ENCODE measurements at places on chromosomes 2 and 18.

- no peak for DNase-seq
- no peak overlapping the region for H3K27ac ChIP-seq
- peak overlapping the region; percentile 50 for H3K4me3 ChIP-seq
- no peaks in the 10 kb centered on the region for H3K27me3 ChIP-seq
These were observed 1.5 kb downstream of the LBX2 start for GRCh38 chr2:74497777-74498499.

- H3K27ac ChIP-seq: no peak overlapping the region
- DNase-seq: no peak
- no peaks in the 10 kb centered on the region for H3K27me3 ChIP-seq
These were observed 475.6 kb upstream of the HS6ST1 start for GRCh38 chr2:128794285-128794684.

GRCh38 chr2:191983186-191983585 is 136.3 kb upstream of the CAVIN2 start:
- no peaks in the 10 kb centered on the region for H3K4me1 ChIP-seq
- H3K27me3 ChIP-seq: no peaks in the 10 kb centered on the region
- no peak overlapping the region for H3K4me3 ChIP-seq
- no peak overlapping the region for H3K27ac ChIP-seq

DNA sequence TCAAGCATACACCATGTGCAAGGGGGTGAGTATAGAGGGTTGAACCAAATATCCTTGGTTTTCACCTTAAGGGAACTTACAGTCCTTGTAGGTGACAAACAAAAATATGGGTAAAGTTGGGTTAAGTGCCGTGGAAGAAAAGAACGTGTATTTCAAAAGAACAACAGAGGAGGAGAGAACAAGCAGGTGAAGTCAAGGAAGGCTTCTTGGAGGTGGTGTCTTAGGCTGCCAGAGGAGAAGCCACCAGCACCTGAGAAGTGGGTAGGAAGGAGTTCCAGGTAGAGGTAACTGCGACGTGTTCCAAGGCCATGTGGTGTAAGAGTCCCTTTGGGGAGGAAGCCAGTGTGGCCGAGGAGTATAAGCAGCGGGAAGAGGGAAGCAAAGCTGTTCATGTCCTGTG is 27.2 kb downstream of the CABLES1 start:
- H3K27me3 ChIP-seq: no peaks in the 10 kb centered on the region
- no peaks in the 10 kb centered on the region for H3K36me3 ChIP-seq
- no peak for DNase-seq
- no peak overlapping the region for H3K27ac ChIP-seq

DNA sequence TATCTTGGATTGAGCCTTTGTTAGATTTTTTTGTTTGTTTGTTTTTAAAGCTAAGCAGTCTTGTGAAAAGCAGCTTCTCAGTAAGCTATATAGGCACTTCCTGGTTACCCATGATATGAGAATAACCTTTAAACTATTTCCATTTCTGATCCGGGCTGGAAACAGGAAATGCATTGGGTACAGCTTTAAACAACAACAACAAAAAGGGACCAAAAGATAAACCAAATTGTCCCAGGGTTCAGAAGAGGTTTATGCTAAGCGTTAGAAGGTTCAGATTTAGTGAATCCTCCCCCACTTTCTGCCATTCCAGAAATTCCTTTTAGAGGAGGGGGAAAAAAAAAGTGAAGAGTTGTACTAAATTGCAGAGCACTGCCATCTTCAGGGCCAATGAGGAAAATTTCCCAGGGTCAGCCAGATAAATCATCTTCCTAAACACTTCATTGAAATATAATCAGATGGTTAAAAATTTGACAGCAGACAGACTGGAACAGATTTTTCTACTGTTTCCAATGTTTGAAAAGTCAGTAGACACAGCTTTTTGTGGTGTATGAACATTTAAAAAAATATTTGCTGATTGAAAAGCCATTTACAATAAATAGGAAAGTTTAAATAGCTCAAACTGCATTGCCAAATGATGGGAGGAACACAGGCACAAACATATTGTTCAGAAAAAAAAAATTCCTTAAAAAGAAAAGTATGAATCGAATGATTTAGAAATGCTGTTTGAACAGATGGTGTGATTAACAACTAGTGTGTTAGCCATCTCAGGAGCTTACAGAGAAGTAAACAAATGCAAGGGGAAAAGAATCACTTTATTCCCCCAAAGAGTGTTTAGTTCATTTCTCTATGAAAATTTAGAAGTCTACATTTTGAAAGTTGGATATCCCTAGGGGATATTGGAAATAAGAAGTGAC is 189.9 kb upstream of the TANK start:
- no peaks in the 10 kb centered on the region for H3K36me3 ChIP-seq
- no peaks in the 10 kb centered on the region for H3K27me3 ChIP-seq
- H3K4me3 ChIP-seq: peak overlapping the region; percentile 46
- no peak overlapping the region for H3K27ac ChIP-seq

GRCh38 chr2:4673025-4673489 is 969.7 kb downstream of the DCDC2C start:
- H3K36me3 ChIP-seq: no peaks in the 10 kb centered on the region
- H3K27me3 ChIP-seq: no peaks in the 10 kb centered on the region
- H3K27ac ChIP-seq: no peak overlapping the region
- H3K4me3 ChIP-seq: no peak overlapping the region

DNA sequence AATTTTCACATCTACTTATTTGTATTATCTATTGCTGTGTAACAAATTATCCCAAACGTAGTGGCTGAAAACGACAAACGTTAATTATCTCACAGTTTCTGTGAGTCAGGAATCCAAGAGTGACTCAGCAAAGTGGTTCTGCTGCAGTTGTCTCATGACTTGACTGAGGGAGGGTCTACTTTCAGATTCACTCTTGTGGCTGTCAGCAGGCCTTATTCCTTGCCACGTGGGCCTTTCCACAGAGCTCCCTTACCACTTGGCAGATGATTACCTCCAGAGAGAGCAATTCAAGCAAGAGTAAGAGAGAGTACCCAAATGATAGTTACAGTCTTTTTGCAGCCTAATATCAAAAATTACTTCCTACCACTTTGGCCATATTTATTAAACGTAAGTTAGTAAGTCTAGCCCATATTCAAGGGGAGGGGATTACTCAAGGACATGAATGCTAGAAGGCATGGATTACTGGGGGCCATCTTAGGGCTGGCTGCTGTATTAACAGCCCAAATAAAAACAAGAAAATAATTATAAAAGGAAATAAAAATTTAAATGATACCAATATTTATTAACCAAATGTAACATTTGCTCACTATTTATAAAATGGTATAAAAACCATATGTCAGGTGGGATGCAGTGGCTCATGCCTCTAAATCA is 48.7 kb upstream of the NBEAL1 start:
- no peaks in the 10 kb centered on the region for H3K27me3 ChIP-seq
- no peak for DNase-seq
- no peak overlapping the region for H3K4me3 ChIP-seq

- no peak overlapping the region for H3K4me3 ChIP-seq
- H3K4me1 ChIP-seq: no peaks in the 10 kb centered on the region
- no peak overlapping the region for H3K27ac ChIP-seq
- no peaks in the 10 kb centered on the region for H3K27me3 ChIP-seq
- DNase-seq: no peak
- no peaks in the 10 kb centered on the region for H3K36me3 ChIP-seq
These were observed 32.1 kb downstream of the PLEKHM3 start for GRCh38 chr2:207993151-207993763.

GRCh38 chr2:99106913-99107312 is 34.6 kb upstream of the C2orf15 start:
- no peak overlapping the region for H3K4me3 ChIP-seq
- no peak overlapping the region for H3K27ac ChIP-seq
- no peak for DNase-seq
- peaks cover 4% of the 10 kb centered on the region for H3K4me1 ChIP-seq

DNA sequence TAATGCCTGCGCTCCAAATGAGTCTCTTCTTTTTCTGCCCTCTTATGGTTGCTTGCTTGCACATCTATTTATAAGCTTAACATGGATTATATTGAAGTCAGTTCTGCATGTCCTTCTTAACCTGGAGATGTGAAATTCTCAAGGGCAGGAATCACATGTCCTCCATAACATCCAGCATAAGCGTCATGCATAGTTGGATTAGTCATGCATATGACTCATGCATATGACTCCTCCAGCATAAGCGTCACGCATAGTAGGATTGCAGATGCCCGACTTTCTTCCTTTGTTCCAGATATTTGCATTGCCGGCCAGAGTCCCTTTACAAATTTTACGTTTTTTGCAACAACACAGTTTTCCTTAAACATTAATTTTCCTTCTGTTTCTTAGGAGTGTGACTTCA is 308.6 kb downstream of the TGIF1 start:
- no peaks in the 10 kb centered on the region for H3K4me1 ChIP-seq
- H3K27ac ChIP-seq: no peak overlapping the region
- H3K27me3 ChIP-seq: no peaks in the 10 kb centered on the region

DNA sequence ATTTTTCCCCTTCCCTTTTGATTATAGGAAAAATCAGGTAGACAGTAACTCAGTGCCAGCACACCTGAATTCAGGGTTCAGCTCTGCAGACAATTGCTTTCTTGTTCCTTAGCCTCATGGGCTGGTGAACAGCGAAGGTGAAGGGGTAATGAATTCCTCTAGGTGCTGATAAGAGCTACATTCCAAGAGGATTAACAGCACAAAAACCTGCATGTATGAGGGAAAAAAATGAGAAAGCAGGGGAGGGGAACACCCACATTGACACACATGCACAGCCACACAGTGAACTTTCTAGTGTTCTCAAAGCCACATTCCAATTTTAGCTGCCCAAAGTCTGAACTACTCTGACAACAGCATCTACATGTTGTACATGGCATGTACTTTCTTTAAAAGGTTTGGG is 46.1 kb downstream of the SPATS2L start:
- H3K27ac ChIP-seq: peak overlapping the region; percentile 6
- H3K4me1 ChIP-seq: no peaks in the 10 kb centered on the region
- no peak overlapping the region for H3K4me3 ChIP-seq
- no peak for DNase-seq
- no peaks in the 10 kb centered on the region for H3K36me3 ChIP-seq
- no peaks in the 10 kb centered on the region for H3K27me3 ChIP-seq

GRCh38 chr2:190858817-190859216 is 21.8 kb upstream of the GLS start:
- H3K4me1 ChIP-seq: no peaks in the 10 kb centered on the region
- H3K36me3 ChIP-seq: no peaks in the 10 kb centered on the region
- DNase-seq: no peak
- no peak overlapping the region for H3K27ac ChIP-seq

DNA sequence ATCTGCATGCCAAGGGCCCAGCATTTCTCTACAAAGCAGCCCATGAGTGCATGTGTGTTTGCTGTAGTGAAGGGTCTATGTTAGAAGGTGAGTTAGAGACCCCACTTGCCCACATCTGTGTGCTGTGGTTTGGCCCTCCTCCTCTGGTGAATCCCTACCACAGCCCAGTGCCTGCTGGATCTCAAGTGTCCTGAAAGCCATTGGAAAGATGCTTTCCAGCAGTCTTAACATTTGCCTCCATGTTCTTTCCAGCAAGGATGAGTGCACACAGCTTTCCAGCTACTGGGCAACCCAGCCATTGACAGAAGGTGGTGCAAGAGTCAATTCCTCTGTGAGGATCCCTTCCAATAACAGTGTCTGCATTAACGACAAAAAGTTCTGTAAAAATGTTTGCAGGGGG is 13.6 kb downstream of the CRIM1 start:
- H3K27me3 ChIP-seq: no peaks in the 10 kb centered on the region
- H3K4me1 ChIP-seq: no peaks in the 10 kb centered on the region
- H3K4me3 ChIP-seq: no peak overlapping the region
- H3K27ac ChIP-seq: no peak overlapping the region

DNA sequence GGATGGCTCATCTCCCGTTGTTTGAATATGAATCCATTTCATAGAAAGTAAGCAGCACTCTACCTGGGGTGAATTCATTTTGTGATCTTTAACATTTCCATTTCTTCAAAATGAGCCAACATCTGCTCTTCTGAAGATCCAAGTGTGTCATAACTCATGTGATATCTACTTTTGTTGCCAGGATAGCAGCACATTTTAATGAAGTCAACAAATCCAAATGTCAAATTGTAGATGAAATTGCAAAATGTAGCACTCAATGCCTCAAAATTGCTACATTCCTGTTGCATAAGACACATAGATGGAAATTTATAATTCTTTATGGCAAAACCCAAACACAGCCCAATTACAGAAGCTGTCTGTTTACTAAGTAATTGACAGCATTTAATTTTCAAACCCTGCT is 360.7 kb downstream of the TMX3 start:
- DNase-seq: no peak
- no peak overlapping the region for H3K4me3 ChIP-seq
- no peaks in the 10 kb centered on the region for H3K4me1 ChIP-seq
- no peaks in the 10 kb centered on the region for H3K36me3 ChIP-seq

DNA sequence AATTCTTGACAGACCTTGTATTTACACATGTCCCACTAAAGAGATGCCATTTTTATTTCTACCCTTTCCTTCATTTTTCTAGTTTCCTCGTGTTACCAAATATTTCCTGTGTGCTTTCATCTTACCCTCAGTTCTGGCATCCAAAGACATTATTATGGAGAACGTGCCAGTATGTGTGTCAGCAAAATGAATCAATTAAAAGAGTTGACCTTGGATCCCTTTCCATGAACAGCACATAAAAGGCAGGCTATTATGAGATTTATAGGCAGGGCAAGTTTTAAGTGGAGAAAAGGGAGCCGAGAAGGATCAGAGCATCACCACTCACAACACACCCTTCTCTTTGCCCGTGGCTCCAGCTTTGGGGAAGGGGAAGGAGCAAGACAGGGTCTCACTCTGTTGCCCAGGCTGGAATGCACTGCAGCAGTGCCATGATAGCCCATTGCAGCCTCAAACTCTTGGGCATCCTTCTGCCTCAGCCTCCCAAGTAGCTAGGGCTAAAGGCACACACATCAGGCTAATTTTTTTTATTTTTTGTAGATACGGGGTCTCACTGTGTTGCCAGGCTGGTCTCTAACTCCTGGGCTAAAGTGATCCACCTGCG is 149.9 kb downstream of the GFPT1 start:
- DNase-seq: no peak
- no peaks in the 10 kb centered on the region for H3K4me1 ChIP-seq
- no peaks in the 10 kb centered on the region for H3K27me3 ChIP-seq
- no peaks in the 10 kb centered on the region for H3K36me3 ChIP-seq
- H3K4me3 ChIP-seq: no peak overlapping the region

GRCh38 chr2:160940699-160941098 is 219.5 kb upstream of the TANK start:
- no peaks in the 10 kb centered on the region for H3K4me1 ChIP-seq
- H3K4me3 ChIP-seq: no peak overlapping the region
- H3K36me3 ChIP-seq: no peaks in the 10 kb centered on the region
- no peaks in the 10 kb centered on the region for H3K27me3 ChIP-seq

DNA sequence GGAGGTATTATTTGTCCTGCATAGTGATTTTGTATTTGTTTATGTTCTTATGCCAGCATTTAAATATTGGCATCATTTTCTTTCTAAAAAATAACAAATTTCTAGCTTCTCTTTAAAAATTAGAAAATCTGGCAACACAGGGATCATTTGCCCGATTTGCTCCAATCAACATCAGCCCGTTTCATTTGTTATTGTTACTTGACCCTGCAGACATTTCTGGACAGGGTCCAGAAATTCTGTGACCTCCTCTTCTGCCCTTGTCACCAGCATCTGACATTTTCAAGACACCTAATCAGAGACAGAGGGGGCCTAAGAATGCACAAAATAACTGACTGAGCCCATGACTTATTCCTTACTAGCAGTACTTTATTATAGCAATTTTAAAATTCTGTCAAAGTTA is 253.3 kb downstream of the MREG start:
- H3K27ac ChIP-seq: no peak overlapping the region
- H3K27me3 ChIP-seq: no peaks in the 10 kb centered on the region
- H3K4me1 ChIP-seq: no peaks in the 10 kb centered on the region
- H3K4me3 ChIP-seq: no peak overlapping the region
- no peak for DNase-seq

GRCh38 chr18:51603551-51603950 is 406.1 kb upstream of the MEX3C start:
- H3K27me3 ChIP-seq: no peaks in the 10 kb centered on the region
- no peak for DNase-seq
- no peak overlapping the region for H3K4me3 ChIP-seq
- H3K27ac ChIP-seq: no peak overlapping the region

All from liver (tissue), 10 donors.